ENCODE measurements at places on chromosomes 11 and 22.

GRCh38 chr22:37501610-37502341 lies 15.6 kb upstream of the MFNG start:
- DNase-seq: peak; percentile 59

GRCh38 chr11:123407130-123407995 lies 22.7 kb upstream of the GRAMD1B start:
- DNase-seq: peak; percentile 29

GRCh38 chr11:132026746-132027145 lies 656.3 kb downstream of the NTM start:
- no peak for DNase-seq

DNA sequence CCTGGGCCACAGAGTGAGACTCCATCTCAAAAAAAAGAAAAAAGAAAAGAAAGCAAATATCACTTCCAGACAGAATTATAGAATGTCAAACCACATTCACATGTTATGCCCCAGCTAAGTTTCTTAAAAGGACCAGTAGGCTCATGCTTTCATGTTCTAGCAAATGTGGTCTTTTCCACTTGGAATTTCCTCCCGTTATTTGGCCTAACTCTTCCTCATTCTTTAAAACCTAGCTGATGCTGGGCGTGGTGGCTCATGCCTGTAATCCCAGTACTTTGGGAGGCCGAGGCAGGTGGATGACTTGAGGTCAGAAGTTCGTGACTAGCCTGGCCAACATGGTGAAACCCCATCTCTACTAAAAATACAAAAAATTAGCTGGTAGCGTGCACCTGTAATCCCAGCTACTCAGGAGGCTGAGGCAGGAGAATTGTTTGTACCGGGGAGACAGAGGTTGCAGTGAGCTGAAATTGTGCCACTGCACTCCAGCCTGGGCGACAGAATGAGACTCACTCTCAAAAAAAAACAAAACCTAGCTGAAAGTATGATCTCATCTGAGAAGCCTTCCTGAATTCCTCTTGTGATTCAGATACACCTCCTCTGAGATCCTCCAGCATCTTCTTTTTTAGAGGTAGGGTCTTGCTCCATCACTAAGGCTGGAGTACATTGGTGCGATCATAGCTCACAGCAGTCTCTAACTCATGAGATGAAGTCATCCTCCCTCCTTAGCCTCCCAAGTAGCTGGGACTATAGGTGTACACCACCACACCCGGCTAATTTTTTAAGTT lies 50.4 kb downstream of the FCHSD2 start:
- DNase-seq: no peak

GRCh38 chr22:40694411-40694810 lies 15.1 kb downstream of the MCHR1 start:
- DNase-seq: no peak

DNA sequence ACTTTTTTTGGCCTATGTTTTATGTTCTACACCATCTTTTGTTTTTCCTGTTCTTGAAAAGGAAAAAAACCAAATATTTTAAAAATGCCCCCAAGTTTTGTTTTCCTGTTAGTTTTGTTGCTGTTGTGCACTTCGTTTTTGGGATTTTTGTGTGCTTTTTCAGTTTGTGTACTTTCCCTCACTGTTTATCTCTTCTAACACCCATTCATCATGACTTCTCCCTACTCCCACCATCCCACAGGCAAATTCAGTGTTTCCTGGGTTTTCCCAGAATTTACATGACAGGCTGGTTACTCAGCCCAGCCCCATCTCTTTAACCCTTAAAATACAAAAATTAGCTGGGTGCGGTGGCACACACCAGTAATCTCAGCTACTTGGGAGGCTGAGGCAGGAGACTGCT lies 15.6 kb downstream of the TMEM123 start:
- no peak for DNase-seq

- DNase-seq: no peak
Measured at GRCh38 chr11:114566276-114566675, 6.6 kb upstream of the NXPE1 start.

DNA sequence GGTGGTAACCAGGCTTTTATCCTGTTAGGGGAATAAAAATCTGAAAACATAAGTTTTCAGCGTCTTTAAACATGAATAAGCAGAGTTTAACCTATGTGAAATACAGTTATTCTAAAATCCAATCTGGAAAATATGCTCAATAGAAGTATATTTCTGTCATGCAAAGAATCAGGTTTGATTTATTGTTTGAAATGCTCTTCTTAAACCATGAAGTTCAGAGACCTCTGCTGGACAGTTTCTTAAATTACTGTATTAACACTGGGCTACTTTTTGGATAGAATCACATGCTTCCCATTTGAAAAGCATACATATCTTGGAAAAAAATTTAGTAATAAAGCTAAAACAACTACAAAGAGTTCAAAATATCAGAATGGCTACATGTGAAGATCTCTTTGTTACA lies 25.4 kb downstream of the APIP start:
- DNase-seq: peak; percentile 3

DNA sequence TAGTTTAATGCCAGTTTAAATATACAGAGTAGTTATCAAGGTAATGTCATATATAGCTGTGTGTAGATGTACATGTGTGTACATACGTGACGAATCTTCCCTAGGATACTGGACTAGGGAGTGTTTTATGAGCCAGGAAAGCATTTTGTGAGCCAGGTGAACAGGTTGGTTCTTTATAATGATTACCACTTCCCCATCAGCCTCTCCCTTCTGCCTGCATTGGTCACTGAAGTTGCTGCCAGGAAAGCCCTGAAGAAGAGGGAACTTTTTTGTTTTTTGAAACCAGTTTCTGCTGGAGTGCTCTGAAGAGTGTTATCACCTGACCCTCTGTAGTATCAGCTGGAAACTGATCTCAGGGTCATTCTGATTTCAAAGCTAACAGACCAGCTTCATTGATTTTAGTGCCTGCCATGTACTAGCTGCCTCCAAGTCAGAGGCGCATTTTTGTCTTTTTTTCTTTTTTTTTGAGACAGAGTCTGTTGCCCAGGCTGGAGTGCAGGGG lies 14.2 kb upstream of the ST14 start:
- DNase-seq: no peak

Measured in AG04450 (cell line).